D341Med (cell line): ENCODE measurements at places on chromosomes 7 and 10.

GRCh38 chr7:87027900-87028299, 31.6 kb downstream of the ELAPOR2 start:
- no peak for DNase-seq

GRCh38 chr7:98996150-98996552, 117.8 kb downstream of the TRRAP start:
- no peak for DNase-seq

DNA sequence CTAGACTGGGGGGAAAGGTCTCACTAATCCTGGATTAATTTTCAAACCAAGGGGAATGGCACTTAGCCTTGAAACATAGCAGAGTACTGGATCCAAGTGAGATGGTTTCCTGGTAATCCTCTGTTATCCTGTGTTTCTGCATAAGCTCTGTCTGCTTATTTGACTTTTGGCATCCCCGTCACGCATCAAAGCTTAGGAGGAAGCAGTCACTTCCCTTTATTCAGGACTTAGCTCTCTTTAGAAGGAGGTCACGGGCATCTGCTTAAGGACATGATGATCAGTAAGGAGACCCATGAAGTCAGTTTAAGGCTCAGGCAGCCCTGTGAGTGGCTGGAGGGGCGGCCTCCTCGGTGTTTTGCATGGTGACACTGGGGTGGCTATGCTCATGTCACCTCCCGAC, 30.0 kb downstream of the TSPAN15 start:
- DNase-seq: peak; percentile 34

DNA sequence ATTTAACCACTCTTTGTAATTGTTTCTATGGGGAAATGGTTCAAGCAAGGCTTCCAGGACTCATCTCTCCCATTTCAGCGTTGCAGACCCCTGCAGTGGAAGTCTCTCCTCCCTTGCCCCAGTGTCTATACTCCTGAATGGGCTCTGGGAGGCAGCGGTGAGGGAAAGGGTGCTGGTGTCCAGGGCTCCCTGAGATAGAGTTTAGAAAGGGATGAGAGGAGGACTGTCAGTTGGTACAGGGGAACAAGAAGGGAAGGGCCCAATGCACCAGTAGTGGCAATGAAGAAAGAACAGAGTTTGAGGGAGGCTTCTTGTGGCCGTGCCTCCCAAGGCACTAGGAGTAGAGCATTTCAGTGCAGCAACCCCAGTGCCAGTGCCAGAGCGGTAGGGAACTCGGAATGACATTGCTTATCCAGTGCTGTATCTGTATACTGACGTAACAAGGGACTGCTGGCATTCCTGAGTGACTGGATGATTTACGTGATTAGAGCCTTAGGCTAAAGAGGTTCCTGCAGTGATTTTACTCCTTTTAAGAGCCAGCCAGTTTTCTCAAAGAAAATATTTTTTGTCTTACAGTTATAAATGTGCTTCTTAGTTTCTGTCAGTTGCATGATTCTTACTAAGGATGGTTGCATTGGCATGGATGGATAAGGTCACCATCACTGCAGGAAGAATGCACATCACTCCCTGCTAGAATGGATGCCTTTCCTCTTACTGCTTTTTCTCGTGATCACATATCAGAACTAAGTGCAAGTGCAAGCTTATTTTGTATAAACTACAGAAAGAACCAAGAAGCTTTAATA, 28.0 kb downstream of the PRPF18 start:
- no peak for DNase-seq

GRCh38 chr10:13072339-13072738, 27.6 kb upstream of the OPTN start:
- DNase-seq: no peak

DNA sequence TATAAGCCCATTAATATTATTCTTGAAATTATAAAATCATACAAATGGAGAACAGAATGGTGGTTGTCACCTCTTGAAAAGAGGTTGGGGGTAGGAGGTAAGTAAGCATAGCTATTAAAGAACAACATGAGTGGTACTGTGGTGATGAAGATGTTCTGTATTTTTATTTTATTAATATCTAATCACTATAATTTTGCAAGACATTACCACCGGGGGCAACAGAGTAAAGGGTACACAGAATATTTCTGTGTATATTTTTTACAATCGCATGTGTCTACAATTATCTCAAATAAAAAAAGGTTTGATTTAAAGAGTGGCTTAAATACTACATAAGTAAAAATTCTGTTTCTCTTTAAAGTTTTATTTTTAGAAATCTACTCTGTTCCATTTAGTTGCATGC, 557.8 kb downstream of the NXPH1 start:
- DNase-seq: peak; percentile 15

DNA sequence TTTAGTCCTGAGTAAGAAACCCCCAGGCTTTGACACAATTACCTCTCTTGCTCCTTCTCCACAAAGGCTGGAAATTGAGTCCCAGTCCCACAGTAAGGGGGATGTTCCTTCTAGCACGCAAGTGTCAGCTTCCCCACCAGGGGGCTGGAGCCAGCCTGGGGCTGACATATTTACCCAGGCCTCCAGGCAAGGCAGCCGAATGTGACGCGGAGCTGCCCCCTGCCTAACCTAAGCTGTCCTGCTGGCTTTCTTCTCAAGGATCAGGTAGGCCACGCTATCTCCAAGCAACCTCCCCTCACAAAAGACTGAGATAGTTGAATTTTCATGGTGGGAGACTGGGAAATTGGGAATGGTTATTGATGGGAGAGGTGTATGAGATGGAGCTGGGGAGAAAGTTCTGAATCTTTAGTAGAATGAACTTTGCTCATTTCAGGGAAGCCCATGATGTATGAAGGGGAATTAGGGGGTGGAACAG, 19.2 kb upstream of the BMPER start:
- DNase-seq: peak; percentile 69

DNA sequence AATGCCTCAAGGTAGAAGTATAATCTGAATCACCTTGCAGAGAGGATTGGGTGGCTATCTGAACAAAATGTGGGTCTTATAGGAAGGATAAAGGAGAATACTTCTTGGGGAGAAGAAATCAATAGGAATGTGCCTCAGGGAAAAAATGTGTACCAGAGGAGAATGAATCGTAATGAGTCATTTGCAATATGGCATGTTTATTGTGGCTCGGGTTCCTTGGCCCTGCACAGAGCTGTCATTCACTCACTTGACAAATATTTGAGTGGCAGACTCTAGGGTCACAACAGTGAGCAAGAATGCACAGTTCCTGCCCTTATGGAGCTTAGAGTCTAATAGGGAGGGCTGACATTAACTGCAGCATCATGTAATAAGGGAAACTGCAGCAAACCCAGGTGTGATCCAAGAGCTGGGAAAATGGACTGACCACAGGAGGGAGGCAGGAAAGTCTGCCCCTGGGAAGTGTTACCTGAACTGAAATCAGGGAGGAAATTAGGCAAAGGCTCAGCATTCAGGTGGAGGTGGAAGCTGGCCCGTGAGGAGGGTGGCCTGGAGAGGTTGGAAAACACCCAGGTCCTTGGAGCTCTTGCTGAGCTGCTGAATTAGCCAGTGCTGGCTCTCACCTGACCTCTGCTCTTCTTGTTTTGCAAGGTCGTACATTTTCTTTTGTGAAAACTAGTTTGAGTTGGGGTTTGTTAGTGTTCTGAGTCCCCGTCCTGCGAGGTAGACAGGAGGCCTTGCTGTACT, 203.9 kb downstream of the FRMD4A start:
- DNase-seq: no peak

GRCh38 chr7:128665057-128665456, 7.0 kb upstream of the GARIN1A start:
- DNase-seq: no peak

DNA sequence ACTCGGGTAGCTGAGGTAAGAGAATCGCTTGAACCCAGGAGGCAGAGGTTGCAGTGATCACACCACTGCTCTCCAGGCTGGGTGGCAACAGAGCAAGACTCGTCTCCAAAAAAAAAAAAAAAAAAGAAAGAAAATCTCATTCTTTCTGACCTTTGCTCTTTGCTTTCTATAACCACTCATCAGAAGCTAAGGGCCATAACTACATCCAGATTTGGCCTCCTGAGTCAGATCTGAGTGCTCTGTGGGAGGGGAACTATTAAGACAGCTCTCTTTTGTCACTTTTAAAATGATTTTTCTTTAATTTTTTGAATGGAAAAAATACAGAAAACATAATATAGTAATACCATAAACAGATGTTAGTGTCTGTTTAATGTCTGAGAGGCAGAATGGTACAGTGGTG, 210.1 kb downstream of the KIAA1217 start:
- no peak for DNase-seq

GRCh38 chr10:132927824-132928223, 14.5 kb downstream of the CFAP46 start:
- DNase-seq: no peak

DNA sequence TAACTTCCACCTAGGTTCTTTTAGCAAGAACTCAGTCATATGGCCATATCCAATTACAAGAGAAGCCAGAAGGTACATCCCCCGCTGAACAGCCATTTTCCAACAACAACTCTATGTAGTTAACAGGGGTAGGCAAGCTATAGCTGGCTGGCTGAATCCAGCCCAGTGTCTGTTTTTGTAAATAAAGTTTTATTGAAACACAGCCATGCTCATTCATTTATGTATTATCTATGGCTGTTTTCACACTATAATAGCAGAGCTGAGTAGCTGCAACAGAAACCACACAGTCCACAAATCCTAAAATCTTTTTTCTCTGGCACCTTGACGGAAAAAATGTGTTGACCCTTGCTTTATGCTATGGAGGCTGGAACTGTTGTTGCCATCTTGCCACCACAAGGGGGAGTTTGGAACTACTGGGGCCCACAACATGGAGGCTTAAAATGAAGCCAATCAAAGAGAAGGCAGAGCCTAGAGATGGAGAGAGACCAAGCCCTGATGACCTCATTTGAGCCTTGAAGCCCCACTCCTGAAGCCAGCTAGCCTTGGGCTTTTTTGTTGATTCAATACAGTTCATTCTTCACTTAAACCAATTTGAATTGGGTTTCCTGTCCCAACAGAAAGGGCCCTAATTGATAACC, 33.3 kb upstream of the XPNPEP1 start:
- peak; percentile 57 for DNase-seq

GRCh38 chr7:27897441-27897847, 157.5 kb downstream of the TAX1BP1 start:
- DNase-seq: no peak

- peak; percentile 45 for DNase-seq
These were observed 169.5 kb upstream of the LYZL1 start for GRCh38 chr10:29119374-29119773.

DNA sequence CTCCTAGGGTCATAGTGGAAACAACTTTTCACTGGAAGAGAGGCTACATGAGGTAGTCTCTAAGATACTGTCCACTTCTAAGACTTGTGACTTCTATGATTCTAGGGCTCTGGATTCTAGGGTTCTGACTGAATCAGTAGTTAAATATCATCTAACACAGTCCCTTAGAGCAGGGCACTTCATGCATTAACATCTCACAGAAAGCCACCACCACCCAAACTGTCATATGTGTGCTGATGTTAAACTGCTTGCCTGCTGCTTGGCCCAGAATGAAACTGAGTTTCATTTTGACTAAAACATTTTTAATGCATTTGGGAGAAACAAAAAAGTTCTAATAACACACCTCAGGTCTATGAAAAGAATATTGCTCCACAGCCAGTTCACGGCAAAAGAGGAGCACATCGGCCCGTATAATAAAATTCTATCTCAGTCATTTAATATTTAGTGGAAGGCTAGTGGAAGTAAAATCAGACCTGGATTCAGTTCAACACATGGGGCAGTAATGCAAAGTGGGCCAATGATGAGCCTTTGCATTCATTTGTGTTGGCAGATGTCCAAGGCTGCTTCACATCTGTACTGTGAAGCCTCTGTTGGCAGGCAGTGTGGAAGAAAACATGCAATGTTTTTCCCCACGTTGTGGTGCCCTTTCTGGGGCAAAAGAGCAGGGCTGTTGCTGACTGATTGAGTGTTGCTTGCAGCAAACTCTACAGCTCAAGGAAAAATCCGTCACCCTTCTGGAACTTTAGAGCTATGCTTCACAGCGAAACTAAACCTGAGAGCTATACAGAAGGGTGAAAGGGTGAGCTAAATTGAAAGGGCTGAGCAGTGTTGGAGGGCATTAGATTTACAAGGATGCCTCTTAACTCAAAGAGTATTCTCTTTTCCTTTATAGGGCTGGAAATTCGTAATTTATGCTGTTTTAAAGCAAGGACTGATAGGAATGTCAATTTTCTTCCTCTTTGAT, 33.5 kb upstream of the AUTS2 start:
- DNase-seq: no peak

DNA sequence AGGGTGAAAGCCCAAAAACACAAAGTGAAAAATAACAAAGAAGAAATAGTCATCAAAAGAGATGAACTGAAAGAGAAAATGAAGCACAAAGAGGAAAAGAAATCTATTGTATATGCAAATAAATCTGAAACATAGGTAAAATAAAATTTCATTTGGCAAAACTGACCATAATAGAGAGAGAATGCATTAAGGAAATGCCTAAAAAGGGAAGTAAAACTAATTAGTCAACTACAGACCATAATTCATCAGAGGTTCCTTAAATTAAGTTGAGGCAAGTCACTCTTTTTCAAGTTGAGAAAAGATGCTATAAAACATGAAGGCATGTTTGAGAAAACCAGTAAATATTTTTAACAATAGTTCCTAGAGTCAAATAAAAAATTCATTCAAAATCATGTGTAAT, 233.3 kb downstream of the LRRN3 start:
- DNase-seq: no peak

- no peak for DNase-seq
These were observed 14.1 kb upstream of the SRGN start for GRCh38 chr10:69073736-69074364.

DNA sequence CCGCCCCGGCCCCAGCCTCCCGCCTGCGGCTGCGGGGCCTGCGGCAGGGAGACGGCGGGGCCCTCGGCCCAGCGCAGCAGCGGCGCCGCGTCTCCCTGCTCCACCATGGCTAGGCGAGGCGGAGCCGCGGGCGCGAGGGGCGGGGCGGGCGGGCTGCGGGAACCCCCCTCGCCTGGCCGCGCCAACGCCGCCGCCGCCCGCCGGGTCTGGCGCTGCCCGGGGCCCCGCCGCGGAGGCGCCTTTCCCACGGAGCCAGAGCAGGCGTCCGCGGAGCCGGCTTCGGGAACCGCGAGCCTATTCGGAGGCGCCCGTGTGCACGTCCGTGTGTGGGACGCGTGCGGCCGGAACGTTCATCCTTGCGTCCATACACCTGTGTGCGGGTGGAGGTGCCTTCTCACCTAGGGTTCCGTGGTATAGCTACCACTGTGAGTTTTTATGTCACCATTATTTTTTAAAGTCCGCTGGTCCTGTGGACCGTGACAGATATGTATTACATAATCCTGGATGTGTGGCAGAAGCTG, at the start of gene DENND11:
DENND11 (minus strand) TSS at position 120 of the 521 bp plus-strand sequence; CDS start at position 107, 13 bp downstream.
- DNase-seq: peak; percentile 91

DNA sequence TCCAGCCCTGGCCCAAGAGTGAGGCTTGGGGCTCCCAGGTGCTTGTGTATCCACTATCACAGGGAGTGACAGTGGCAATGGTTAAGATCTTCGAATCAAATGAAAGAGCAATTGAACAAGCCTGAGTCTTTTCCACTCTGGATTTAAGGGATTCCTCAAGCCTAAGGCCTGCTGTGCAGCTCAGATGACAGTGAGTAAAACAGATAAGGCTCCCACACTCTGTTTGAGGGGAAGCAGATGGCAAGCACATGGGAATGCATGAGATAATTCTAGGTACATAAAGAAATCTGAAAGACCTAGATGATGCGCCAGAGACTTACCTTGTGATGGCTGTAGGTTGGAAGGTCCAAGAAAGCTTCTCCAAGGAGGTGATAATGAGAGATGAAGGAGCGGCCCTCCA, 95.0 kb downstream of the LRRC18 start:
- DNase-seq: no peak
